ENCODE measurements at places on chromosomes 3 and 15.

DNA sequence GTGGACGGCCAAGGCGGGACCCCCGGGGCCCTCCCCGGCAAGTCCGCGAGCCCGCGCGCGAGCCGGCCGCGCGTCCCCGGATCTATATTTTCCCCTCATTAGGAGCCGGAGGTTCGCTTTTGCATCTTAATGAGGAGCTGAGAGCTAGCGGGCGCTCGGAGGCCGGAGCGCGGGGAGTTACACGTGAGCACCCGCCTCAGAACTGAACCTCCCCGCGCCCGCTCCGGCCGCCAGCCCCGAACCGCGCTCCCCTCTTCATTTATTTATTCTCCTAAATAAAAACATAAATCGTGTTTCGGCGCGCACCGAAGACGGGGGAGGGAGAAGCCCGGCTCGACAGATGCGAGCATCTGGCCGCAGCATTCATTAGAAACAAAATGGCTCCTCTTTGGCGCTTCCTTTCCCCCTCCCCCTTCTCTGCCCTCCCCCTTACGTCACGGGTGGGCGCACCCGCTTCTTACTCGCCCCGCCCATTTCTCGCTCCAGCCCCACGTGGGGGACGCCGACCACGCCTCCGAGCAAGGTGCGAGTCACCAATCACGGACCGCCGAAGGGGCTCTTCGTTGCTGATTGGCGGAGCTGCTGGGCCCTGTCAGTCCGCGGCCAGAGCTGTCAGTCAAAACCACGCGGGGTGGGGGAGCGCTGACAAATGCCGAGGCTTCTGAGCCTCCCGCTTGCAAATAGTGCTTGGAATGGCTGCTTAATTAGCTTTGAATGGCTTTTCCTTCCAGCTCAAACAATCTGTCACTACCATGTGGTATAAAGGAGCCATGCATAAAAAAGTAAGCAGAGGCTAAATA is 1.6 kb upstream of the TLE3 start:
- DNase-seq = peak; percentile 100

DNA sequence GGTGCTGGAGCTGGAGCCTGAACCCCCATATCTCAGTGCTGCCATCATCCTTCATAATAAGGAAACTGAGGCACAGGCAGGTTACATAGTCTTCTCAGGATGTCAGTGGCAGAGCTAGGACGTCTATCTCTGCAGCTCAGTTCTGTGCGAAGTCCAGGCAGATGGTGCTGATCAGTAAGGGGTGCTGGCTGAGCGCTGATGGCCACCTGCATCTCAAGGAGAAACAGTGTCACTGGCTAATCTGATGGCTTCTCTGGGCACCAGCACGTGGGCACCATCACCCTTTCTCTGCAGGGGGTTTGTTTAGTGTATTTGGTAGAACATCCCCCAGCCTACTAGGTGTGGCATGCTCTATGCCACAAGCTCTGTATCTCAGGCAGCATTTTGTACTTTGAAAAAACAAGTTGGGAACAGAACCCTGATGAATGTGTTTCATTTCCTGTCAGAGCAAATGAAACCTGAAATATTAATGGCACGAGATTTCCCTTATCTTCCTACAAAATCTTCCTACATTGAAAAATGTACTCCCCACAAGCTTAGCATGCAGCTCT is 35.1 kb downstream of the APBA2 start:
- DNase-seq = no peak

DNA sequence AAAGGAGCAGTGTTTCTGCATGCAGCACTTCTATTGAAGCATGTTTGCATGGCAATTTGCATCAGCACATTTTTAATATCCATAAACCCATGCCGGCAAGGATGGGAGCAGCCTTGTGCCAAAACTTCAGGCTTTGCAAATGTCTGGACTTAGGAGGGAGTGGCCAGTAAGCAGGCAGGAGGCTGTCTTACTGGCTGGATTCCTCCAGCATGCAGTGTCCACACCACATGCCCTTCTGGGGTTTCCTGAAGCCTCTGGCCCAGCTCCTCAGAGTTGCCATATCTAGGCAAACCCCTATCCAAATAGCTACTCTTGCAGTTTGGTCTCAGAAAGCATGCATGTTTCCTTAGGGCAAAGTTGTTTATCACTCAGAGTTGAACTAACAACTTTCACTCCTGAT is 139.1 kb upstream of the MRPS22 start:
- no peak for DNase-seq

- DNase-seq = no peak
Measured at GRCh38 chr3:31354373-31354772, 178.4 kb upstream of the STT3B start.

- peak; percentile 49 for DNase-seq
Measured at GRCh38 chr3:13480340-13481318, 523 bp downstream of the HDAC11 start.

DNA sequence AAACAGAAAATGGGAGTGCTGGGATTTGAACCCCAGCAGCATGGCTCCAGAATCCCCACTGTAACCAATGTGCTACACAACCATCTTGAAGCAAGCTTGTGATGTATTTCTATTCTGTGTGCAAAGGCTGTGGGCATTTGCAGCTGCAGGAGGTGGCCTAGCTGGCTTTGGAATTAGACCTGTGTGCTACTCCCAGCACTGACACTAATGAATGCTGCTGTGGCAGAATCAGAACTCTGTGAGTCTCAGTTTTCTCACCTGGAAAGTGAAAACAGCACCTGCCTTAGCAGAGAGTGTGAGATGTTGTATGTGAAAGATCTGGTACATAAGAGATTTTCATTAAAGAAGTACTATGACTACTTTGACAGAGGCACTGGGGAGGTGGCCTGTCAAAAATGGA is 21.5 kb upstream of the SMAD6 start:
- DNase-seq = no peak

DNA sequence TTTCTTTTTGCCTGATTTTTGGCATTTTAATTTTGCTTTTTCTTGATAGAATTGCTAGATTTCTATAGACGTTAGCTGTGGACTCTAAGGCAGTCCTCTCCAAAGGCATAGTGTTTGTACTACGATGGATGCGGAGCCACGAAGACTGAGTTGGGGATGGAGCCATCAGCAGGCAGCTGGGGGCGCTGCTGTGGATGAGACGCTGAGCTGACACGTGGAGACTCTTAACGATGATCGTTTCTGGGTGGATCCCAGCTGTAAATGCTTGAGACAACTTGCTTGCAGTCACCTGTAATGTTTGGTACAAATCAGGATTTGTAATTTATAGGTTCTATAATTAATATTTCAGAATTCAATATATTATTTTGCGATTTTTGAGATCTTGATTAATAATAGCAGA is 13.3 kb upstream of the PPP1R2 start:
- DNase-seq = no peak

GRCh38 chr3:116190095-116190494 is 255.2 kb downstream of the LSAMP start:
- no peak for DNase-seq

DNA sequence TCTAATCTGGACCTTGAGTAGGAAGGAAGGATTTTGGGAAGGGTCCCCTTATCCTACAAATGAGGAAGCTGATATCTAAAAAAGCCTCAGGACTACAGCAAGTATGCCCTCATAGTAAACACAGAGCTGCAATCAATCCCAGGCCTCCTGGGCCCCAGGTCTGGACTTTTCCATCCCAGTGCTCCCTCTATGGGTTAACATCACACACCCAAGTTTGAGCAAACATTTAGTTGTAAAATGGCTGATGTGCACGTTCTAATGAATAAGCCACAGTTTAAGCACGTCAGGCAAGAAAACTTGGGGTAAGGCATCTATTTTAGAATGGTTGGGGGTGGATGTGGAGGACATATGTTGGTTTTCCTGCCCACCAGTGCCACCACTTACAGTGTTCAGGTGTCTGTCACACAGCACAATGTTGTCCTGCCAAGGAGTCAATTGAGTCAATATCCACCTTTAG is 44.3 kb upstream of the UBE2E1 start:
- DNase-seq = no peak

- DNase-seq = no peak
Measured at GRCh38 chr3:117752984-117753717, 1043.6 kb downstream of the TUSC7 start.

- no peak for DNase-seq
Measured at GRCh38 chr15:90883976-90884718, at the start of gene FES. TSS of gene FES (plus strand) at chr15:90884504. CDS start at chr15:90885046, 542 bp downstream.

GRCh38 chr3:57094575-57094974 is 34.1 kb downstream of the SPATA12 start:
- no peak for DNase-seq

GRCh38 chr15:99826157-99826780 is 93.0 kb upstream of the LYSMD4 start:
- no peak for DNase-seq

DNA sequence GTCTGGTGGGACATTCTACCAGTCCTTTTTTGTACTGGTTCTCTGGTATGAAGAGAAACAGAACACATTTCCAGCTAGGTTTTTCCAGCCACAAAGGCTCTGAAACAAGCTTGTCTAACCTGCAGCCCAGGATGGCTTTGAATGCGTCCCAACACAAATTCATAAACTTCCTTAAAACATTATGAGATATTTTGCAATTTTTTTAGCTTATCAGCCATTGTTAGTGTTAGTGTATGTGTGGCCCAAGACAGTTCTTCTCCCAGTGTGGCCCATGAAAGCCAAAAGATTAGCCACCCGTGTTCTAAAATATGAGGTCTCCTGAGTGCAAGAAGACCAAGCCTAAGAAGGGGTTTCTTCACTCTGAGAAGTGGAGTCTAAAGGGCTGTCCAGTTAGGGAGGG is 18.4 kb upstream of the TIMP4 start:
- DNase-seq = no peak

DNA sequence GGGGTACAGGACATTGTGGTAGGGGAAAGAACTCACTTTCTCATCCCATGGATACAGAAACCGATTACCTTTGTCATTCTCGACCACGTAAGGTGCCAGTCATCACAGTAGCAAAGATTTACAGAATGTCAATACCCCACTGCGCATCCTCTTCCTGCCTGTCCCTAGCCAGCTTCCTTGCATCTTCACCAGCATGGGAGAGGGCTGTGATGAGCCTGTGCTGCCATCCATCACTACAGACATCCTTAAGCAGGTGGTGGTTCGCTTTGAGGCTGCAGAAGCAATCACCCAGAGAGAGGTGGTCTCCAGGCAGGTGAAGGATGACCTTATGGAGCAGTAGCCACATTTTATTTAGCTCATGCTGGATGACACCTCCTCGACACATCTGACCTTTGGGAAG is 23.3 kb upstream of the ARIH1 start:
- DNase-seq = no peak

DNA sequence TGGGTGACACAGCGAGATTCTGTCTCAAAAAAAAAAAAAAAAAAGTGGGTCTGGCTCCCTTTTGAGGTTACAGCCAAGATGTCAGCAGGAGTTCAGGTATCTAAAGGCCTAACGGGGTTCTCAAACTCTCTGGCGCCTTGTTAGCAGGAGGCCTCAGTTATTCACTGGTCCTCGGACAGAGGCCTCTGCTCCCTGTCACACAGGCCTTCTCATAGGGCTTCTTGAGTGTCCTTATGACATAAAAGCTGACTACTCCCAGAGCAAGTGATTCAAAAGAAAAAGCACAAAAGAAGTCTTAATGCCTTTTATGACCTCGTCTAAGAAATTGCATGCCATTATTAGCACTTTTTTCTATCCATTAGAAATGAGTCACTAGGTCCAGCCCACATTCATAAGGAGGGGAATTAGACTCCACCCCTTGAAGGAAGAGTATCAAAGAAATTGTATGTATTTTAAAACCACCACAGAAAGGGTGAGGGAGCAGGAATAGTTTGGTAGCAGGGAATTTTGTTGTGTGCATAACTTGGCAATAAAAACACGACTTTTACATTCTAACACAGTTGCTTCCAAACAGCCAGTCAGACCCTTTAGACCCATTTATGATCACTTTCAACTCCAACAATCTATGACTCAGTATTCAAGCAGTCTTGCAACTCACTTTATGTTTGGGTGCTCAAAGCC is 90.3 kb downstream of the MEX3B start:
- DNase-seq = no peak

DNA sequence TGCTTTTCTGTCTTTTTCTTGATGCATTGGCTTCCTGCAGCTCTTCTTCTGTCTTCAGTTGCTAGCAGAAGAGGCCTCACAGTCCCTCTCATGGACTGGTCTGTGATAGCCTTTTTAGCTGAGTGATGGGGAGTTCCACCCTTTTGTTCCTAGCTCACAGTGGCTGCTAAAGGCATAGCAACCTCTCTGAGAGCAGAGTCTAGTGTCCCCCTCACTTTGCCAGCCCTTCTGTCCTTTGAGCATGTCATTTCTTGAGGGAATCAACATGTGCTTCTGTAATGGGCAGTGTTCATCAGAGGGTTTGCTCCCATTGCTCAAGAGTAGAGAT is 44.4 kb downstream of the GAP43 start:
- DNase-seq = no peak

DNA sequence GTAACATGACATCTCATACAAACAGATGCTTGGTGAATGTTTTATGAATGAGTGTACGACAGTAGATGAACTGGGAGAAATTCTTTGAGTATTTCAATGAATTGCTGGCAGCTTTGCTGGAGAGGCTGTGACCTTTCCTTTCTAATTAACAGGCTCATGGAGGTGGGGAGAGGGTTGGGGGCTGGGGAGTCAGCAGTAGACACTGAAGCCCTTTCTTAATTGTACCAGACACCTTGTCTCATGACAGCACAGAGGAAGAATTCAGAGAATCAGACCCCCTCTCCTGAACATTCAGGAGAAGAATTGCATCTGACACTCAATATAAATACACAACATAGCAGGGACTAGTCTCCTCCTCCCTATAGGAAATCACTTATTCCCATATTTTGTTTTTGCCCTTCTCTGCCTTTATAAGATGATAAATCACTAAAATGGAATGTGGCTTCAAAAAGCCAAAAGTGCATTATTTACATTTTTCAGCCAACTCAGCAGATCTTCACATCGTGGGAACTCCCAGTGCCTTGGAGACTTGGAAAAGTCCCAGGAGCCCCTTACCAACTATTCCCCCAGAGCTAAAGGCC is 66.2 kb upstream of the TPM1 start:
- DNase-seq = no peak

DNA sequence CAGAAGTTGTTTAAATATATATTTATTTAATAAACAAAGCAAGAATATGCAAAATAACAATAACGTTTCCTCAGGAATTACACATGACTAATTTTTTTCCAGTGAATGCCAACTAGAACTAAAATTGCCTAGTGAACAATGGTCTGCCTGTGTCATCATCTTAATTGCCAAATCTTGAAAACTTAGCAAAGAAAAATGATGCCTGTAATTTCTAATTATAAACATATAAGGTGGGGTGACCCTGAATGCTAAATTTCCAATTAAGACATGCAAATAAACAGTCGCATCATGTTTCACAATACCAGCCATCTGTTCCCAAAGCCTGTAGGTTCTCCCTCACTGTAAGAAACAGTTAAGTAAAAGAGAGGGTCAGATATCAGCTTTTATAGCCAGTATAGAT is 67.6 kb upstream of the PLCL2 start:
- DNase-seq = no peak

- DNase-seq = no peak
Measured at GRCh38 chr3:73493543-73494308, 131.0 kb downstream of the PDZRN3 start.

- DNase-seq = no peak
Measured at GRCh38 chr3:101847328-101847727, 2.0 kb upstream of the NFKBIZ start.
